ENCODE measurements at places on chromosomes 7 and 10.
A peak's percentile ranks its signal among the peaks of the same experiment; 100 is the strongest.

DNA sequence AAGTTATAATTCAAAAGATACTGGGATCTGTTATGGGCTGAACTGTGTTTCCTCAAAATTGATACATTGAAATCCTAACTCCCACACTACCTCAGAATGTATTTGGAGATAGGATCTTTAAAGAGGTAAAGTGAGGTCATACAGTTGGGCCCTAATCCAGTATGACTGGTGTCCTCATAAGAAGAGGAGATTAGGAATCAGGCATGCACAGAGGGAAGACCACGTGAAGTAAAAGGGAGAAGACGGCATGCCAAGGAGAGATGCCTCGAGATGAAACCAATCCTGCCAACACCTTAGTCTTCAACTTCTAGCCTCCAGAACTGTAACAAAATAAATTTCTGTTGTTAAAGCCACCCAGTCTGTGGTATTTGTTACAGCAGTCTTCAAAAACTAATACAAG, 5.9 kb upstream of the CFAP69 start:
- no peak for DNase-seq

DNA sequence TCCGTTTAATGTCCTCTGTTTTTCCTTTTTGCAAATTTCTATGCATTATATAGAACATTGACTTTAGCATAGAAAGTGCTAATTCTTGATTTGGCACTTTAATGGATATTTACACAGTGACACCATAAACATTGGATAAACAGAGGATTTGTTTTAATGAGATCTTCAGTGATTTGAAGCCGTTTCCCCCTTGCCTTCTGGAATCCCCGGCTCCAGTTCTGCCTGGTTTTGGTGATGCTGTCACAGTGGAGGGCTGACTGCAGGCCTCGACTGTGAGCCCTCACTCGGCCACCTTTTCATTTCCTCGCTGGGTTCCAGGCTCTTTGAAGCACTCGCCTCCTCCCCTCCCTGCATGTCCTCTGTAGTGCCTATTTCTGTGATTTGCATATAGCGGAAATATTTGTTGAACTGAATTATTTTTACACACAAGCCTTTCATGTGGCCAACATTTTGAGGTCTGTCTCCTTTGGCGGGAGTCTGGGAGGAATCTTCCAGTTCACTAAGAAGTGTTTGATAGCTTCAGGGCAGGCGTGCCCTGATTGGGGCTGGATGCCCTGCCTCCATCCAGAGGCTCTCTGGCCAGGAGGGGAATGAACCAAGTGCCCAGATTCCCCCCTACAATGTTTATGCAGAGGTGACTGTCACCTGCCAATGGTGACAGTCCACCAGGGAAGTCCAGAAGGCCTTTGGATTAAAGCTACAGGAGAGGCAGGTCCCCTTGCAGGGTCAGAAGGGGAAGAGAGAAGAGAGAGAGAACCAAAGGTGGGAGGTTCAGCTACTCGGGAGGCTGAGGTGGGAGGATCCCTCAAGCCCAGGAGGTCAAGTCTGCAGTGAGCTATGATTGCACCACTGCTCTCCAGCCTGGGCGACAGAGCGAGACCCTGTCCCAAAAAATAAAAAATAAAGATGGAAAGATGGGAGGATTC, 67.5 kb downstream of the CUX1 start:
- DNase-seq = peak; percentile 8

DNA sequence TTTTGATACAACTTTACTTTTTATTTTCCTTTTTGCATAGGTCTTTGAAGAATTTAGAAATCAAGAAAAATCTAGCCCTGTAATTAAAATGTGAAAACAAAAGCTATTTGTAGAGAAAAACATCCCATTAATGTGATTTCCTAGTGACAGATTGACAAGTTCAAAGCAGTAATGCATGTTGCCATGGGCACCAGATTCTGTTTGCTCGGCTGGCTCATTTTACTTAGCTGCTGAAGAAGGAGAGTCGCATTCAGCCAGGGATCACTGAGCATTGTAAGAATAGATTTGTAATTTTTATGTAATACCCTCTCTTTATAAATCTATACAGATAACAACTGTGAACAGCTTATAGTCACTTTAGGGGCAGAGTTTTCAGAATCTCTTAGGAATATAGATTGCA, 28.5 kb downstream of the DNAJB9 start:
- no peak for DNase-seq

DNA sequence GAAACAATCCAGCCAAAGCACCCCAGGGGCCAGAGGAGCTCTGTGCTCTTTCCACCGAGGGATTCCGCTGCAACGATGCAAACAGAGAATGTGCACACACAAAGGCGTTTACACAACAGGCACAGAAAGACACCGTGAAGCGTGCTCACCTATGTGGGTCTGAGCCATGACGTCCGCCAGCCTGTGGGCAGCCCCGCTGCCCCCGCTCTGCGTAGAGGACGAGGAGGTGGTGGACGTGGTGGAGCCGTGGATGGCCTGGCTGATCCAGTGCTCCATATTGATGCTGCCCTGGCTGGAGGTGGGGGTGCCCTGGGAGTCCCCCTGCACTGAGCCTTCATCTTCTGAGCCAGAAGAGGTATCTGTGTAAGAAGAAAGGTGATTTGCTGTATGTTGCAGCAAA, 266.8 kb downstream of the DIP2C start:
- DNase-seq = no peak

DNA sequence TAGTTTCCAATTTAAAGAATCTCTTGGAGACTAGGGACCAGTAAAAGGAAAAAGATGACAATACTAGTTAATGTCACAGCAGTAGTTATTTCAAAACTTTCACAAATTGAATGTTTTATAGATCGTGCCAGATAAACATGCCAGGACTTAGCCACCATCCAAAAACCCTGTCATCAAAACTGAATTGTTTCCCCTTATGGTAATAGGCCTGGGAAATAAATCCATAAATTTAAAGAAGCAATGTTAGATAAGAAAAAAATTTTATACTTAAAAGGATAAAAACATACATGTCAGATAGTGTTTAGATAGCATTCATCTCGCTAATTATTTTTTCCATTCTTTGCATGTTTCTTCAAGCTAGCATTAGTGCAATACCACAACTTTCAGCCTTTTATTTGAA, 71.2 kb downstream of the SUGCT start:
- DNase-seq = no peak

DNA sequence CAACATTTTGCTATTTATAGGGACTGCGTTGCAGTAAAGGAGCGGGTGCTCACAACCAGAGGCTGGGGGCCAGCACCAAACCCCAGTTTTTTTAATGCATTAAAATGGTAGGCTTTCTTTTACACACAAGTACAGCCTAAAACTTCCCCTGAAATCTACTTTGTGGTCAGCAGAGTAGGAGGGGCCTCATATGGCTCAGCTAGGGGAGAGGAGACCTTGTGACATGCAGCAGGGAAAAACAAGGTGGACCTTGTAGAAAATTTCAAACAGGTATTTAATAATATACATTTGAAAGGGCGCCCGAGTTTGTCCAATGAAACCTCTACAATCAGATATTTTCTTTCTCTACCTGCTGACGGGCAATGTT, 1.4 kb downstream of the CCDC136 start:
- no peak for DNase-seq

GRCh38 chr7:135467207-135467711, 42.6 kb downstream of the CNOT4 start:
- no peak for DNase-seq

DNA sequence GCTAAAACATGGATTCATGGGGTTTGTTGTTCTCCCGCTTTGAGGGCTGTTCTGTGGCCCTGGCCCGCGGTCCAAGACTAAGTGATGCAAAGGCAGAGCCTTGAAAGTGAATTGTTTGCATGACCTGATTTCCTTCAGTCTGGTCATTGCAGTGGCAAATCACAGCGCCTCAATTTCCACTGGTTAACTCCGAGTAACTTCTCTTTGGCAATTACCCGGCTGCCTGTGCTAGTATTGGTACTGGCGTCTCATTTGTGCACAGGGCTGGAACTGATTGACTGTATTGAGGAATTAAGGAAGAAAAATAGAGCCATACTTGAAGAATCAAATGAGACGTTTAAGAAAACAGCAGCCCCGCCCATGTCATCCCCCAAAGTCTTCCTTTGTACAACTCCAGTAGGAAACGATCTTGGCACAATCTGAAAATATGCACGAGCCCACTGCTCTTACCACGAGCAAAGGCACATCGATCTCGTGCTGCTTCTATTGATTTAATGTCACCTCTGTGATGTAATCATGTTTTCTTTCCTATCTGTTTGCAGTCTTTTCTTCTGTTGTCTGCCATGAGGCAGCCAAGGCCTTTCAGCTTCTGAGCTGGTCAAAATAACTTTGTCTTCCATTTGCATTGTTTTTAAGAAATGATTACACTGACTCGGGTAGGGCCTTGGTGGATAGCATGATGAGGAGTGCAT, 60.6 kb upstream of the SHH start:
- DNase-seq = no peak

GRCh38 chr10:110032801-110033700, 25.3 kb downstream of the ADD3 start:
- no peak for DNase-seq

DNA sequence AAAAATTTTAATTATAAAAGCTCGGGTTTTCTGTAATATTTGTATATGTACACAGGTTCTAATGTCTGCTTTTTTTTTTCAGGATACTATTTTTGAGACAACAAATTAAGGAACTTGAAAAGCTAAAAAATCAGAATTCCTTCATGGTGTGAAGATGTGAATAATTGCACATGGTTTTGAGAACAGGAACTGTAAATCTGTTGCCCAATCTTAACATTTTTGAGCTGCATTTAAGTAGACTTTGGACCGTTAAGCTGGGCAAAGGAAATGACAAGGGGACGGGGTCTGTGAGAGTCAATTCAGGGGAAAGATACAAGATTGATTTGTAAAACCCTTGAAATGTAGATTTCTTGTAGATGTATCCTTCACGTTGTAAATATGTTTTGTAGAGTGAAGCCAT, 57.9 kb upstream of the BAMBI start:
- no peak for DNase-seq

- no peak for DNase-seq
Observed at GRCh38 chr7:36311539-36311938, 78.1 kb upstream of the ANLN start.

- DNase-seq = no peak
Observed at GRCh38 chr7:159010937-159011721, 133.5 kb downstream of the VIPR2 start.

- DNase-seq = no peak
Observed at GRCh38 chr7:39153647-39154046, 175.9 kb downstream of the POU6F2 start.

DNA sequence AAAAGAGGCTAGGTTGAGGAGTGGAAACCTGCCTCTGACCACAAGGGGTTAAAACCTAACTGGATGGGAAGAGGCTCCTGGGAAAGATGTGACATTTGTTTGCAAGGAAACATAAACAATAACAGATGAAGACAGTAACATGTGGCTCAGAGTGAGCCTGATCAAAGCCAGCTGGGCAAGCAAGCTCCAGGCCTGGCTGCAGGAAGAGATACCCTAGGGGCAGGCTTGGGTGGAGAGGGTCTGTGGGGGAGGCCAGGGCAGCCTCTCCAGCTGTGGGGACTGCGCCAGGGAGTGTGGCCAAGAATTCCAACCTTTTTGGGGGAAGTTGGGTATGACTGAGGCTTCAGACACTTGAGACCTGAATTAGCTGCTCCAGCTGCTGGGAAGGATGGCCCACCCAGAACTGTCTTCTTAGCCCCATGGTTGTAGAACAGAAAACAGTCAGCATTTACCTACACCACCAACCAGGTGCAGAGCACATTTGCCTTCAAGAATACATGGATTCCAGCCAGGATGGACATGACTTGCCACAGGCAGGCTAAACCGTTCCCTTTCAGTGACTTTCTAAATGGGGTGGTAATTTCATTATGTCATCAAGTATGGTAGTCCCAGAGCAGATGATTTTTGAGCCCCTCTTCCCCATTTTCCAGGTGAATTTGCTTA, 10.4 kb upstream of the FAM170B start:
- DNase-seq = no peak

GRCh38 chr10:488081-488932, 201.2 kb downstream of the DIP2C start:
- no peak for DNase-seq

DNA sequence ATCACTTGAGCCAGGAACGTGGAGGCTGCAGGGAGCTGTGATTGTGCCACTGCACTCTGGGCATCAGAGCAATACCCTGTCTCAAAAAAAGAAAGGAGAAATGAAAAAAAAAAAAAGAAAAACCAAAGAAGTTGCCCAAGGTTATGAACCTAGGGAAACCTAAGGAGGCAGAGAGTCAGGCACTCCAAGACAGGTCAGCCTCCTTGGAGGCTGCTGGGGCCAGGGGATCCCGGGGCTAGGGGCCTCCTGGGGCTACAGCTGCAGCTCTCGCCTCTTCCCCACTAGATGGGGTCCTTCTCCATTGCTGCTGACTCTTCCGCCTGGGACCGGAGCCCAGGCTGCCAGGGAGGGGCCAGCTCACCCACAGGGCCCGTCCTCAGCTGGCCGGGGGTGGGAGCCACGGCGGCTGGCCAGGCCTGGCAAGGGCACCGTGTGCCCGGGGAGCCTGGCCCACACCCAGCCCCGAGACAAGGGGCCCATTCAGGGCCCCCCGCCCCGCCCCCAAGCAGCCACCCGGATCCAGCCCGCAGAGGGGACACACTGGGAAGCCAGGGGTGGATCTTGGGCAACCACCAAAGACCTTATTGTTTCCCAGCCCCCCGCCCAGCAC, 1.7 kb upstream of the SPACDR start:
- no peak for DNase-seq

DNA sequence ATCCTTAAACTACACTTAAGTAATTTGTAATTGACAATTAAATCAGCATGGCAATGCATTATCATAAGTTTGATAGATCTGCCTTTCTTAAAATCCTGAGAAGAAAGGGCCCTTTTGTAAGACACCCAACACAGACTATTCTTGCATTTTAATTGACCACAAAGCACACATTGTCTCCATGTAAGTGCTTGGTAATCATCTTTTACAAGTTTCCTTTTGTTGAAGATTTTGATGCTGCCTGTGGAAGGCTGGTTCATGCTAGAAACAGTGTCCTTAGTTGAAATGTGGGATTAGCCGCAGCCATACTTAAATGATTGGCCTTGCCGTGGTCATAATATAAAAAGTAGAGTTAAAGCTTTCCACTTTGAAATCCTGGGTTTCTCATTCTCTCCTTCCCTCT, 32.3 kb upstream of the CELF2 start:
- no peak for DNase-seq

DNA sequence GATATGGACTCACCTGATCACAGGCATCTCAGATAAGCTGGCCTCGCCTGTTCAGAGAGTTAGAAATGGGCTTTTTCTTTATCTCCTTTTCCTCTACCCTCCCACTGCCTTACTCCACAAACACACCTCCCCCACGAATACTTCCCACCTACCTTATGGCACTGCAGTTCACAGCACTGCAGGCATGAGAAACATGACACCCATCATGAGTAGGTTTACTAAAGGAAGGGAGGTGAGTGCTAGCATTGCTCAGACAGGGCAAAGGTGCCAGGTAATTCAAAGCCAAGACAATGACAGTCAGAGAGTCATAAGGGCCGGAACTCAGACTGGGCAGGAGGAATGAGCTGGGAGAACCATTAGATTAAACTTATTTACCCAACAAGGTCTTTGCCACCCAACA, 220.6 kb downstream of the FAM107B start:
- DNase-seq = no peak

DNA sequence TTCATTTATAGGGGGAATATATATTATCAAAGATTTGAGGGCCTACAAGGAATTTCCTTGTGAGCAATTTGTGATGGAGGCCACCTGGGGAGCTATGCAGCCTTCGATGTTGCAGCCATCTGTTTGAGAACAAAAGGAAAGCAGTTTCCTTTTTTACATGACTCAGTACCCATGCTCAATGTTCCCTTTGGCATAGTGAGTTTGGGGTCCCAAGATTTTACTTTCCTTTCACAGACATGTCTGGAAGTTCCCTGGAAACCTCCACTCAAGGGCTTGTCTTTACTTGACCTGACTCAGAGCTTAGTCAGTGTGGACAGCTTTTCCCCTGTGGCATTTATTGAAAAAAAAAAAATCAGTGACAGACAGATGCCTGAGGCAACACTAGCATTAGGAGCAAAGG, 73.5 kb upstream of the VIPR2 start:
- DNase-seq = no peak
